ENCODE measurements at places on chromosomes 1 and 21. TPM values are rescaled to one million over a fixed set of nuclear protein-coding genes. Genes with fewer than 3 reads are reported as not detected.
A peak's percentile ranks its signal among the peaks of the same experiment; 100 is the strongest.

The GBP7 gene
- total RNA-seq, result not detected

The MTF1 gene
- total RNA-seq, result 2.1 TPM

The NBPF8 gene
- 20.2 TPM for total RNA-seq

The CCDC27 gene
- total RNA-seq, result not detected

The FRRS1 gene
- 6.5 TPM for total RNA-seq

The ZFP69B gene
- total RNA-seq, result 6.8 TPM

The SPOCD1 gene
- total RNA-seq, result 52.0 TPM

The ADCY10 gene
- not detected for total RNA-seq

The NPR1 gene
- total RNA-seq, result not detected

The RAB3GAP2 gene
- total RNA-seq, result 20.9 TPM

DNA sequence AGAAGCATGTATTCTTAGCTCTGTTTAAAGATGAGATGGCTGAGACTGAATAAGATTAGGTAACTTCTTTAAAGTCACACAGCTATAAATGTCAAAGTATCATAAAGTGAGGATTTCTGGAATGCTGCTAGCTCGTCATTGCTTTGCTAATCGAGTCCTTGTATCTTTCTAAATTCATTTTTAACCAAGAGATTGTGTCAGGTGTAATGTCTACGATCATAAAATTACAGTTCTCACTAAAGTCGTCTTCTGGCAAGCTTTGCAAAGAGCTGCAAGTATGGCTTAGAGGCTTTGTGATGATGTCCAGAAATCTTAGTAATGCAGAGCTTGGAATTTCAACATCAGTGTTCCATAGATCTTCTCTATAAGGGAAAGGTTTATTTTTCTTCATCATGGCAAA is 569.8 kb downstream of the LMO4 start:
- DNase-seq, result no peak

DNA sequence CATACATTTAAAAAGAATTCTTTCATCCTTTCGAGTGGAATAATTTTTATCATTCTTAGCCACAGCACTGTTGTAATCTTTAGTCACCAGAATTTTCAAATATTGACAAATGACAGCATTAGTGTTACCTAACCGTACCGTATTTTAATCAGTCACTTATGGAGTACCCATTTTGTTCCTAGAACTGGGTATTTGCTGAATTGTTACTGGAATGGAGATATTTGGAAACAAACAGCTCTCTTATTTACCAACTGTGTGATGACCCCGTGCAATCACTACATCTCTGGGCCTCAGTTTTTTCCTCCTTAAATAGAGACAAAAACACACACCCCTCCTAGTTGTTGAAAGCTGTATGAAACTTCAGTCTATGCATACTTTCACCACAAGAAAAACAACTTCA is 7.9 kb upstream of the XCL2 start:
- no peak for DNase-seq

- no peak for DNase-seq
Measured at GRCh38 chr1:226884116-226884625, 13.8 kb downstream of the PSEN2 start.

DNA sequence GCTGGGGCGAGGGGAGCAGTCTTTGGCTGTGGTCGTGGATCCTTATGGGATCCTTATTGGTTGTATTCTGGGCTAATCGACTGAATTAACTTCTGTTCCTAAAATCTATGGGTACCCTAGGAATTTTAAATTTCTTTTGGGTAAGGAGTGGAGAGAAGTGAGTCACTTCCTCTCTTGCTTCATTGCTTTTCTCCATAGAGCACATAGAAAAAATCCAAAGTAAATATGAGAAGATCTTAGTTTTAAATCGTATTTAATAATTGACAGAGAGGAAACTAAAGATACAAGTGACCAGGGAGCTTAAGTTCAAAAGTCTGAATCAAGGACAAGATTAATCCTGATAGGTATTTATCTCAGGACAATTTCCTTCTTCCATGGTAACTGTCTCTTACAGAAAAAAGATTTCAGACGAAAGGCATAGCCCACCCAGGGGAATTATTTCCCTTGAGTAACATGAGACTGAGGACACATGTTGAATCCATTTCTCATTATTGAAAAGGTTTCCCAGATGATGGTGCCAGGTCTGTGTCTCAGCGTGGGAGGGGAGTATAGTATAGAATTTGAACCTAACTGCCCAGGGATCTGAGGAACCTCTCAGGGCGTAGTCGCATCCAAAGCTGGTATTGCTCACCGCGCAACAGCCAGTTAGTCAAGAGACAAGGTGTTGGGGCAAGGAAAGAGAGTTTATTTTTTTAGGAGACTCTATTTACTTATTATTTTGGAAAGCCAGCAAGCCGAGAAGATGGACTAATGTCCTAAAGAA is 28.7 kb upstream of the FASLG start:
- peak; percentile 52 for DNase-seq

DNA sequence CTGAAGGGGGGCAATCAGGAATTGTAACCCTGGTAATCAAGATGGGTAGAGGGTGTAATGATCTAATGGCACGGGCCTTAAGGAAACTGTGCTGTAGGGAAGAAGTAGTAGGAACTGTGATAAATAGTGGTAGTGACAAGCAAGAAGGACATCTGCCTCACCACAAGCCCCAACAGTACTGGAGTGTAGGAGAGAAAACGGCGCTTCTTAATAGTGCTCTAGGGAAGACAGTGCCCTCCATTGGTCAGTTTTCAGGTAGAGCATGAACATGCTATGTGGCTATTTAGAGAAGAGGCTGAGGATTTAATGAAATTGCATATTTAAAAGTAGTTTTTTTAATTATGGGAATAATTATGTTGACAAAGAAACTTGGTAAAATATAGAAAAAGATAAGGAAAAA is 32.2 kb downstream of the SLC30A7 start:
- no peak for DNase-seq

DNA sequence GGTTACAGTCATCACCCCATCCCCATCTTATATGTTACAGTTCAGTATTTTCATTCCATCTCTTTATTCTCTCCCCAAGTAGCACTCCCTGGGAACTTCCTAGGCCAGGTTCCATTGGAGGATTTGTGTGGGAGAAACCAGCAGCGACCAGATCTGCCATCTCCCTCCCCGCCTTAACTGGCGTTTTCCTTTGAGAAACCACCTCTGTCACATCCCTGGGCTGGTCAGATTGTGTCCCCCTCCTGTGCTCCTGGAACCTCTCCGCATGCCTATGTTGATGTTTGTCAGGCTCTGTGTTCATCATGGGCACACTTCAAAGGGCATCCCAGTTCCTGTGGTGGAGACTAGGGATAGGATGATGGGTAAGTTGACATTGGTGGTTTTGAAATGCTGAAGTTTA is 126.4 kb downstream of the KIAA0319L start:
- no peak for DNase-seq

GRCh38 chr1:211621447-211622198 is 42.7 kb upstream of the SLC30A1 start:
- DNase-seq, result no peak

DNA sequence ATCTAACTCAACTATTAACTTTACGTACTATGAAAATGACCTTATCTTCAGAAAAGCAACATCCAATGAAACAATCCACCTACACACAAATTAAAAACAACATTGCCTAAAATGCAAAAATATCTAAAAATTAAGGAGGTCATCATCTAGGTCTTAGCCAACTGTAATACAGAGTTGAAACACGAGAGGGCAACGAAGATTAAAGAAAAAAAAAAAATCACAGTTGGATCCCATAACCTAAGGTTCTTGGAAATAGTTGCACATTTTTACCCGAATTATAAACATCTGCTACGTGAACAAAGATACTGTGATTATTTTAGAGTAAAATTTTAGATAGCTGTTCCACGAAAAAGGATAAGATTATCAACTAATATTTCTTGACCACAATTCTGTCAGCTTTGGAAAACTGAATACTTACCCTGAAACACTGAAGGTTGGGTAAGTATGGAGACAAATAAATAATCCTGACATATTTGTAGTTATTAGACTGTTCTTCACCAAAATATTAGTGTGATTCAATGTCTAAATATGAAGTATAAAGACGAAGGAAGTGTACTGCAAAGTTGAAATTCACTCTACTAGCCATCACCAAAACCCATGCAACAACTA is 88.0 kb upstream of the AK4 start:
- DNase-seq, result peak; percentile 41

GRCh38 chr21:28776251-28776650 is 216.4 kb downstream of the LTN1 start:
- DNase-seq, result peak; percentile 90

DNA sequence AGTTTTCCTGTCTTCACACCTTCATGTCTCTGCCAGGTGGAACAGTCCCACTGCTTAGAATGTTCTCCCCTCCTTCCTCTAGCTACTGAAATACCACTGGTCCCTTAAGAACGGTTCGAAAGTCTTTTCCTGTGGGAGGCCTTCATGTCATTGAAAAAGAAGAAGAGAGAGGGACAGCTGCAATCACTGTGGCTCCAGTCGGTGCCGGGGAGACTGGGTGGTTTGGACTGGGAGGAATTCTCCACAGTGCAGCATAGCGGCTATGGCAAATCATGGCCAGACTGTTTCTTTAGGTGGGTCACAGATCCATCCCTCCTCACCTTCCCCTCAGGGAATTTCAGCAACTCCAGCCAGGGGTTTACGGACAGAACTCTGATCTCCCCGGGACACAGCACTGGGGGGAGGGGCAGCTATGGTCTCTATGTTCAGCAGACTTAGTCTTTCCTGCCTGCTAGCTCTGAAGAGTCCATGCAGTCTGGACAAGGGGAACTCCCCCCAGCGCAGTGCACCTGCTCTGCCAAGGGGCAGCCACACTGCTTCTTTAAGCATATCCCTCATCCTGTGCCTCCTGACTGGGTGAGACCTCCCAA is 567.2 kb downstream of the SMYD3 start:
- DNase-seq, result peak; percentile 25

DNA sequence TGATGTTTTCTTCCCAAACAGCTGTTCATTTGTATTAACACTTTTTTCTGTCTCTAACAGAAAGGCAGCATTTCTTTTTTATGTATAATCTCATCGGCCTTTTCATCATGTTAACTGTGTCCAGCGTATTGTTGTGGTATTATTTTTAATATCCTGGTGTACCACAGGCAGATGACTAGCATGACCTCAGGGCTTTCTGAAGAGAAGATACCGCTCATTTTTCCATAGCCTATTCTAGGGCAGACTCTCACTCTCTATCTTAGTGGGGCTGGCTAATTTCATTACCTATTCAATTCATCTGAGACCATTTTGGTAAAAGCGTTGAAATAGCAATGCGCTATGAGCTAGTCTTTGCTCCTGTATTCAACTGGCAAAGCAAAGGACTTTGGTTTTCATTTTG is 209.9 kb downstream of the SDCCAG8 start:
- peak; percentile 37 for DNase-seq

DNA sequence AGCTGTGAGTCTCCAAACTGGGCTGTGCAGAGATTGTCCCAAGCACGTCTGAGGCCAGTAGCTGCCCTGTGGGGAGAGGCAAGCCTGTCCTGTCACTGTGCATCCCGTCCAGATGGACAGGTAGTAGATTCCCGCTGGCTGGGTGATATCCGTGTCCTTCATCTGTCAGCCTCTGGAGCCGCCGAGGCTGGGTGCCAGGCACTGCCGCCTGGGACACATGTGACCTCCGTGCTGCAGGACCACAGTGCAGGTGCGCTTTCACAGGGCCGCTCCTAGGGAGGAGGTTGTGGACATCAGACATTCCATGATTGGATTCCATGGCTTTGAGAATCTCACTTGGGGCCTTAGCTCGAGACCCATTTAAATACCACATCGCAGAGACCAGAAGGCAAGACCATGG is 4.7 kb downstream of the PDXK start:
- DNase-seq, result no peak

DNA sequence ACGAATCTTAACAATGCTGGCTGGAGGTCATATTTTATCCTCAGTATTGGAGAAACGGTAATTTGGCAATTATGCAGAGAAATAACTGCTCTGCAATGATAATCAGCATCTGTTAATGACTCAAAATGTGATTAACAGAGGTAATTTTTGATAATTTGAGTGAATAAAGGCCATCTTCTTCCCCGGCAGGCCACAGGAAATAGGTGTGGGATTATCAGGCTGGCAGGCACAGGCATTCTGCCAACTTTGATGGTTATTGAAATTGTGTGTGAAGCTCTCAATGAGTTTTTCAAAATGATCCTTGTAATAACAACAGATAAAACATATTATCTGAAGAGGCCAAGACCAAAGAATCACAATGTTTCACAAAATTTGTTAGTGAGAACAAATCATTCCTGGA is 309.0 kb downstream of the PTGER3 start:
- DNase-seq, result no peak

DNA sequence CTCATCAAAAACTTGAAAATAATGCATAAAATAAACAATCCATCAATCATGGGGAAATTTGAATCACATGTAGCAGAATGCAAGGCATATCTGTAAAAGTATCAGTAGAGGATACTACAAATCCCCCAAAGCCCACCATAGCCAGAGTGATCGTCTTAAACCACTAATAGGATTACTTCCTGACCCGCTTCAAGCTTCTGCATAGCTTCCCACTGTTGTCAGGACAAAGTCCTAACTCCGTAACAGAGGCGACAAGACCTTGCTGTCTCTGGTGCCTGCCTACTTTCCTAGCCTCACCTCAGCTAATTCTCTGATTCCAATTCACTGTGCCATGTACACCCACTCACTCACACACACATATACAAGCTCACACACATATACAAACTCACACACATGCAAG is 161.2 kb upstream of the NFIA start:
- no peak for DNase-seq

DNA sequence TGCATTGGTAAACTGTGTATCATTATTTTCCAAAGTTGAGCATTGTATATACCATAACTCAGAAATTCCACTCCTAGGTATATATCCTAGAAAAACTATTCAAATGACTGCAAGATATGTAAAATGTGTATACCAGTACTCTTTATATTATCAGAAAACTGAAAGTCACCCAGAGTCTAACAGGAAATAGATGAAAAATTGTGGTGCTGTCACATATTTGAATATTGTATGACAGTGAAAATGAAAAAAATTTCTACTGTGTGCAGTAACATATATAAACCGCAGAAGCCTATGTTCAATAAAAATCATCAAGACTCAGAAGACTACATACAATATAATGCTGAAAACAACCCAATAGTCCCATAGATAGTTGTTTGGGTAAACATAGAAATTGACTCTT is 74.4 kb upstream of the LYPLAL1 start:
- DNase-seq, result no peak

- DNase-seq, result no peak
Measured at GRCh38 chr1:229305392-229305791, 34.5 kb downstream of the RAB4A start.

- DNase-seq, result no peak
Measured at GRCh38 chr1:208118841-208119606, 125.2 kb downstream of the PLXNA2 start.

- DNase-seq, result no peak
Measured at GRCh38 chr1:25050165-25050564, 120.1 kb upstream of the RUNX3 start.

GRCh38 chr1:168867941-168868634 is 139.1 kb upstream of the DPT start:
- no peak for DNase-seq

All from LHCN-M2 (cell line).